Activated CD4-positive, alpha-beta T cell treated with anti-CD3 and anti-CD28 coated beads for 4 hours (primary cell): ENCODE measurements at places on chromosomes 7 and 10.

- no peak for DNase-seq
Observed at GRCh38 chr10:61866700-61867368, 34.7 kb upstream of the ARID5B start.

DNA sequence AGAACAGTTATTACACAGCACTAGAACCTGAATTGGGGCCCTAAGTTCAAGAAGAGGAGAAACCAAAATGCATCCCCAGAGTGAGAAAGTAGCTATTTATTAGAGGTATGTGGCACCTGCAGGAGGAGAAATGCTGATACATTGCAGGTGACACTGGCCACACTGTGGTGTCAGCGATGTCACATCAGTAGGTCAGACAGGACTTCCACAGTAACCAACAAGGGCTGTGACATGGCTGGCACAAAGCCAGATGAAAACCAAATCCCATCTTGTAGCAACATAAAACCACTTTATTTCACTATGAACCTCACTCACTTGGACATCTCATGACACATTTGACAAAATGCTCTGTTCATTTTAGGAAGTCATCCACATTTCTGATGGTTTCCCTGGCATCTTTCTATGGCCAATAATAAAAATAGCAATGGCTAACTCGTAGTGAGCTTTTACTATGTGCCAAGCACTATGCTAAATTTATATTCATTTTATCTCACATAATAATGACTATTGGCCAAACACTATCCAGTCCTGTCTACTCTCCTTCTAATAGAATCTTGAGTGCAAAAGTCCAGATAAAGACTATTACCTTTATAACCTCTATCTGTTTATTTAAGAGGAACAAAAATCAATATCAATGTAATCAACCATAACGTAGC is 154.2 kb downstream of the TSPAN12 start:
- no peak for DNase-seq

DNA sequence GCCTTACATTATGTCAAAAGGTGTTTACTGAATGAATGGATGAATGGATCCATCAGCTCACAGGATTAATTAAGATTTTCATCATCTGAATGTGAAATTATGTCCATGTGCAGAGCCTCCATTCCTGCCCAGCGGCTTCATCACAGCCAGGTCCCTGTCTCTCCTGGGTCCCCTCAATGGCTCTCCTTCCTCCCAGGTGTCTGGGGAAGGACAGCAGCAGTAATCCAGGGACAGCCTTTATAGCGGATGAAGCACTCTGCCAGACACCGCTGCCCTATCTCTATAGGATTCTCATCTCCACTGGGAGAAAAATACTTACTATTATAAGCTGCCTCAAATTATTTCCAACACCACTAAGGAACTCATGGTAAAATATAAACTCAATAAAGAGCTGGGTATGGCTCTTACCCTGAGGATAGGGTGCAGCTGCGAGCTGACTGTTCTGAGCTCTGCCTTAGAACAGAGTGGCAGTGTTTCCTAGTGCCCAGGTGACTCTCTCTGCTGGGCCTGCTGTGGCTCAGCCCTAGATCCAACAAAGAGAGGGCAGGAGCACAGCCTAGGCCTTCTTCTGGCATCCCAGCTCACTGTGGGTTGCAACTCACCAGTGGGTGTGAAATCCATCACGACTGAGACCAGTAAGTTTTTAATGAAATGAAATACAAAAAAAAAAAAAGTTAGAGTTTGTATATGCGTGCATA is 38.3 kb downstream of the GPRIN2 start:
- DNase-seq: no peak

- DNase-seq: no peak
Observed at GRCh38 chr10:103969857-103970627, 3.1 kb downstream of the SLK start.

GRCh38 chr7:158657189-158657746 is 47.3 kb downstream of the NCAPG2 start:
- DNase-seq: no peak

GRCh38 chr7:867001-867405 is 9.4 kb upstream of the GET4 start:
- DNase-seq: no peak

- DNase-seq: peak; percentile 6
Observed at GRCh38 chr7:12570534-12571461, at the start of gene SCIN. SCIN (plus strand) TSS chr7:12570720; CDS start chr7:12570787, 67 bp downstream.

GRCh38 chr10:87750001-87750671 is 67.9 kb downstream of the ATAD1 start:
- DNase-seq: no peak

DNA sequence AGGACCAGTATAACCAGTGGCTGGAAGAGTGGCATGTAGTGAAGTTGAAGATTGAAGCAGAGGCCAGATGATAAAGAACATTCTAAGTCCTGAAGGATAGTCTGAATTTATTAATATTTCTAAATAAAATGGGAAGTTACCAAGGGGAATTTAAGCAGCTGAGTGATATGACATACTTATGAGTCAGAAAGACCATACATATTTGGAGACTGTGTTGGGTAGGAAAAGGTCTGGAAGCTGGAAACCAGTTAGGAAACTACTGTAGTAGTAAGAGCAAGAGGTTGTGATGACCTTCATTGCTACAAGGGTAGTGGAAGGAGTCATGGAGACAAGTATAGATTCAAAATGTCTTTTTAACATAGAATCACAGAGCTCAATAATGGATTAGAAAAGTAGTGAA is 752.3 kb downstream of the SUGCT start:
- DNase-seq: no peak

DNA sequence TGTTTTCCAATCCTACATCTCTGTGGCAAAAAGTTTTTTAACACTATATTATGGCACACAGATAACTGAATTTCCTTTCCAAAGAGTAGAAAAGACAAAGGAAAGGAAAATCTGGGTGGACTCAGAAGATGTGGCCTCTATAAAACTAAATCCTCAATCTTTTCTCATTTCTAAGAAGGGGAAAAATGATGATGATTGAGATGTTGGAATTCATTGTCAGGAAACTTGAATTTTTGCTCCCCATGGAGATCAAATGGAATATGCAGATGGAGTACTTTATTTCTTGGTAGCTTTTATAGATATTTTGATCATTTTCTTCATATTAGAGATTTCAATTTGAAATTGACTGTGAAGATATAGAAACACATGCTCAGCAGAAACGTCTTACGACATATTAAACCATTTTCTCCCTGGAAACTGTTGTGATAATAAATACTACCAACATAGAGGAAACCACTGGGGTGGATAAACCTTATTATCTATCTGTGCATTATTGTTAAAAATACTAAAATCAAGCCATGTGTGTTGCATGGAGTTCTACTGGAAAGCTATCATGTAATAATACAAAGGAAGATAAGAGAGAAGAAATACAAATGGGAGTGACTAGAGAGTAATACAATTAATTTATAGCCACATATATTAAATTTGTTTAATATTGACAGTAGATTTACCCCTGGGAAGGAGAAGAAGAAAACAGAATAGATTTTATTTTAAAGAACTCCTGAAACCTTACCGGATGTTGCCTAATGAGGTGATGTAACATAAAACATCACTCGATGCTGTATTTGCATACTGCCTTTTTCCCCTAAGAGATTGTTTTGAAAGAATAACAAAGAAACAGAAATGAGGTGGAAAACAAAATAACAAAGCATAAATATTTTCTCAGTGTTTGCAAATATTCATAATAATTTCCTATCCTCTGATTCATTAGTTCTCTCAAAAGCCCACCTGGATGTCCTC is 931.2 kb upstream of the C7orf33 start:
- no peak for DNase-seq

DNA sequence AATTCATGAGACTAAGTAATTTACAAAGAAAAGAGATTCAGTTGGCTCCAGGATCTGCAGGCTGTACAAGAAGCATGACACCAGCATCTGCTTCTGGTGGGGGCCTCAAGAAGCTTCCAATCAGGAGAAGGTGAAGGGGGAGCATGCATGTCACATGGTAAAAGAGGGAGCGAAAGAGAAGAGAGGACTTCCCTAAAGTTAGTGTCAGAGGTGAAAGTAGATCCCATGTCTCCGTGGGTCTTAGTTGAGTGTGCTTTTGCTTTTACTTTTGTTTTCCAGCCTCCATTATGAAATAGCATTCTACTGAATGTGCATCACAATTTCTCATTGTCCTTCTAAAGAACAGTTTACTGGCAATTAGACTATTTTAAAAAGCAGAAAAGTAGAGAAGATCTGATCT is 213.6 kb upstream of the FZD1 start:
- DNase-seq: no peak

GRCh38 chr10:58104351-58104751 is 163.3 kb downstream of the IPMK start:
- DNase-seq: no peak

GRCh38 chr7:13604178-13604577 is 385.3 kb downstream of the ETV1 start:
- DNase-seq: no peak

DNA sequence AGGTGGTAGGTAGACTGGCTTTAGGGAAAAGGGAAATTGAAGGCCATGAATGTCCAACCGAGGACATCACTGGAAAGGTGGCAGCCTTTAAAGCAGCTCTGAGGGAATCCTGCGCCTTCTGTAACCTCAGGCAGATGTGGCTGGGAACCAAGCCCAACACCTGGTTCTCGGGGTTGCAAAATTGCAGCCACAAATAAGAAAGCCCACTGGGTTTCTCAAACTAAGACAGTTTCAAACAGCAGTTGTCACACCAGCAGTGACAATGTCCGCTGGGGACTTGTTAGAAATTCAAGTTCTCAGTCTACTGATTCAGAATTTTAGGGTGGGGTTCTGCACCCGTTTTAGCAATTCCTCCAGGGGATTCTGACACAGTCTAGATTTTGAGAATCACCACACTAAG is 42.7 kb upstream of the STEAP1B start:
- DNase-seq: no peak

GRCh38 chr7:64873155-64873500 is 29.9 kb upstream of the ZNF273 start:
- DNase-seq: no peak

DNA sequence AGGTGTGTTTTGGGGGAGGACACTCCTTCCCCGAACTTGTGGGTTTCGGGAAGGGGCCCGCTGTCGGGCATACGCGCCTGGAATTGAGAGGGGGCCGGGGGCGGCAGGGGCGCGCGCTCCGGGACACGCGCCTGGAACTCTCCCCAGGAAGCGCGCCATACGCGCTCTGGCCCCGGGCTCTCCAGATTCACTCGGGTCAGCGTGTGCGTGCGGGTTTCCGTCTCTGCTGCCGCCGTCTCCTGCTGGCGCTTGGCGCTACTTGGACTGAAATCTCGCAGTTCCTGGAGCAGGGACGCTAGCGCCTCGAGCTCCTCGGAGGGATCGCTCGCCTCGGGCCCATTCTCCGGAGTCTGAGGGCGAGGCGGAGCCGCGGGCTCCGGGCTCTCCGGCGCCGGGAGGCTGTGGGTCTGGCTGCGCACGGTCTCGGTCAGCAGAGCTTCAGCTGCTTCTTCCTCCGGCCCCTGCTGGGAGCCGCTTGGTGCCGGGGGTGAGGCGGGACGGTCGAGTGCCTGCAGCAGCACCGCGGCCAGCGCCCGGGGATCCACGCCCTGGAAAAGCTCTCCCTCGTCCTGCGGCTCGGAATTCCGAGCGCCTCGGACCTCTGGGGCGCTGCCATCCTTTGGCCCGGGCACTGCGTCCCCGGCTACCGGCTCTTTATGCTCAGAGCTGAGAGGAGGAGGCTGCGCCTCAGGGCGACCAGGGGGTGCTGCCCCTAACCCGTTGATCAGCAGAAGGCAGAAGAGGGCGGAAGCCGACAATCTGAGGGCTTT is 1.1 kb downstream of the VGF start:
- no peak for DNase-seq

- no peak for DNase-seq
Observed at GRCh38 chr7:28641752-28642545, 229.6 kb downstream of the CREB5 start.

GRCh38 chr7:65992526-65992925 is 10.5 kb upstream of the GUSB start:
- no peak for DNase-seq

DNA sequence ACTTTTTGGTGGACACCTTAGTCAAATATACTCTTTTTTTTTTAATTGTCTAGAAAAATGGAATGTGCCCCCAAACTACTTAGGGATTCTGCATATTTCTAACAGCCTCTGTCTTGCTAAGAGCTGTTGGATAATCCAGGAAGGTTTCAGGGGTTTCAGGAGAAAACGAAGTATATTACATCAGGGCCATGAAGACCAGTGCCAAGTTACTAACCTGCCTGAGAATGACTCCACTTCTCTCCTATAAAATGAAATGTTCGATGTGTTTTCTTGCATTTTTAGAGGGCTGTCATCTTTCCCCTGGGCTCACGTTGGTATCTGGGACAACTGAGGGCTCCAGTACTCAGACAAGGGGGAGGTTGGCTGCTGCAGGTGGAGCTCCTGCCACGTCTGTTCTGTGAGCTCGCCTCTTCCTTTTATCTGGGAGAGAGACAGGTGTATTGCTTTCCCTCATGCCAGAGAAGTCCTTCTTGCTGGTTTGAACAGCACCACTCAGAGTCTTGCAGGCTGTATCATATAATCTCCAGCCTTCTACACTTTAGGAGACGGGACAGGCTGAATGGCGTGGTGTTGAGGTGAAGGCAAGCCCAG is 71.3 kb downstream of the CAMK1D start:
- no peak for DNase-seq

DNA sequence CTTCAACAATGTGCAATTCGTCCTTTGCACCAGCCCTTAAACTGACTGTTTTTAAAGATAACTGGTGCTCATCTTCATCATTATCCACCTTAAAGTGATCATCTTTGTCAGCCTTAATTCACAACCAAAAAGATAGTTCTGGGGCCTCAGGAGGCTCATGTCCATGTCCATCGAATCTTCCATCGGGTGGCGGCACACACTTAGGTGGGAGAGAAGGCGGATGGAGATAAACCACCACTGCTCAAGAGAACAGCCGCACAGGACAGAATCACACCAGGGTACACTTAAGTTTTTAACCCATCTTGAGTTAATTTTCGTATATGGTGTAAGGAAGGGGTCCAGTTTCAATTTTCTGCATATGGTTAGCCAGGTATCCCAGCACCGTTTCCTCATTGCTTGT is 24.8 kb downstream of the OIT3 start:
- DNase-seq: no peak

- DNase-seq: no peak
Observed at GRCh38 chr10:49118430-49119074, 3.2 kb upstream of the VSTM4 start.

DNA sequence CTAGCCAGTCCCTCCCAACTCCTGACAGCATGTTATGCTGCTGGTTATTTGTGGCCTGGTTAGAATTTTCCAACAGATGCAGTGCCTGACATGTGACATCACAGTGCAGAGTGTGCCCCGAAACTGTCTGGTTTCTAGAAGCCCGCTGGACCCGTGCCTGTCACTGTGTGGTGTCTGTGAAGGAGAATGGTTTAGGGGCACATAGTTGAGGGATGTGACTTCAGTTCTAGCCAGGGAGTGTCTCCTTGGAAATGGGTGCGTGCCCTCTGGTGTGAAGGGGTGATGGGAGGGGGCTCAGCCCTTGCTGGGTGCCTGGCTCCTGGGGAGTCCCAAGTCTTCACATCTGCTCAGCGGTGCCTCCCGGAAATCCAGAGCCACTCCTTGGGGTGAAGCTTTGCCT is 303.6 kb downstream of the GLRX3 start:
- no peak for DNase-seq

DNA sequence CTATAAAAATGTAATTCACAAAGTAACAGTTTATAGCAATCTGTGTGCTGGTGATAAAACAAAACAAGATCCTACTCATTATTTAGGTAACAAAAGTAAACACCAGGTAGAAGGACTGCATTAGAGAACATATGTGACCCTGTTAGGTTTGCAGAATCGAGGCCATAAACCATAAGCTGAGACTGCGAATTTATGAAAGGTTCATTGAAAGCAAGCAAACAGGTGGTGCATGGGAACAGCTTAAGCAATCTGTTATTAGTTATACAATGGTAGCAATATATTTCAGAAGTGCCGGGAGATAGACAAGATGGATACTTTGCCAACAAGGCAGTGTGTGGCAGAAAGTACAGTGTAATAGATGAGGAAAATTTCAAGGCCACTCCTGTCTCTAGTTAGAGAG is 23.5 kb upstream of the FAM133B start:
- DNase-seq: no peak
